Activated T-cell treated with anti-CD3 and anti-CD28 coated beads, Interleukin-2, amount 50 U/mL, for 4 hours (primary cell): ENCODE measurements at places on chromosomes 12 and 14. TPM values are rescaled to one million over a fixed set of nuclear protein-coding genes. Genes with fewer than 3 reads are reported as not detected.

The ANKRD9 gene
- total RNA-seq: 8.7 TPM

The FOXN4 gene
- not detected for total RNA-seq

GRCh38 chr14:36683083-36683724 is 21.5 kb downstream of the PAX9 start:
- DNase-seq: no peak

GRCh38 chr12:126093908-126094307 is 1028.7 kb downstream of the AACS start:
- no peak for DNase-seq

- no peak for DNase-seq
Measured at GRCh38 chr14:95510804-95511203, 5.6 kb downstream of the SYNE3 start.

GRCh38 chr12:130146176-130146931 is 15.9 kb upstream of the FZD10 start:
- DNase-seq: no peak

GRCh38 chr14:59787045-59787674 is 83.4 kb downstream of the RTN1 start:
- no peak for DNase-seq
